Mesendoderm (in vitro differentiated cells): ENCODE measurements at places on chromosomes 12 and 14.
A peak's percentile ranks its signal among the peaks of the same experiment; 100 is the strongest.

- DNase-seq: no peak
Observed at GRCh38 chr14:54087376-54087775, 130.8 kb upstream of the BMP4 start.

- DNase-seq: no peak
Observed at GRCh38 chr12:95237315-95237714, 19.7 kb downstream of the VEZT start.

- peak; percentile 77 for DNase-seq
Observed at GRCh38 chr14:20415782-20416206, 2.5 kb upstream of the TEP1 start.

GRCh38 chr14:77059276-77059915 lies 30.9 kb upstream of the IRF2BPL start:
- DNase-seq: peak; percentile 93

DNA sequence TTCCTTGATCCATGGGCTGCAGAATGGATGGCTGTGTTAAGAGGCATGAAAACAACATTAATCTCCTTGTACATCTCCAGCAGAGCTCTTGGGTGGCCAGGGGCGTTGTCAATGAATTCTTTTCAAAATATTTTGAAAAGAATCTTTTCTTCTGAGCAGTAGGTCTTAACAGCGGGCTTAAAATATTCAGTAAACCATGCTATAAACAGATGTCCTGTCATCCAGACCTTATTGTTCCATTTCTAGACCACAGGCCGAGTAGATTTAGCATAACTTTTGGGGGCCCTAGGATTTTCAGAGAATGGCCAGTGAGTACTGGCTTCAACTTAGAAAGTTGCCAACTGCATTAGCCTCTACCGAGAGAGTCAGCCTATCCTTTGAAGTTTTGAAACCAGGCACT lies 130.2 kb downstream of the RAD51B start:
- no peak for DNase-seq

- DNase-seq: no peak
Observed at GRCh38 chr12:95368931-95369330, 105.0 kb upstream of the METAP2 start.

DNA sequence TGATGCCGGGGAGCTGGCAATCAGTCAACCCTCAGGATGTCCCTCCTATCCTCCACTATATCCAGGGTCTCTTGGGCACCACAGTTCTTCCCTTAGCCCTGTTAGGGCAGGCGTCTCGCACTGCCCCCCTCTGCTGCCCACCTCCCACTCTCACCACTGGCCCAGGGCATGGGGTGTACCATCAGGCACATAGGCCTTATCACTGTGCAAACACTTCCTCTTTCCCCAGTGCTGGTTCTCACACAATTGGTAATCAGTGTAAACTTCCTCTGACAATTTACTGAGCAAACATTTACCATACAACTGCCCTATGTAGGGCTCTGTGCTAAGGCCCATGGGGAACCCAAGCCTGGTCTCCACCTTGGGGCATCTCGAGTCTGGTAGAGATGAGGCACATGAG lies 20.1 kb upstream of the TMED10 start:
- no peak for DNase-seq

DNA sequence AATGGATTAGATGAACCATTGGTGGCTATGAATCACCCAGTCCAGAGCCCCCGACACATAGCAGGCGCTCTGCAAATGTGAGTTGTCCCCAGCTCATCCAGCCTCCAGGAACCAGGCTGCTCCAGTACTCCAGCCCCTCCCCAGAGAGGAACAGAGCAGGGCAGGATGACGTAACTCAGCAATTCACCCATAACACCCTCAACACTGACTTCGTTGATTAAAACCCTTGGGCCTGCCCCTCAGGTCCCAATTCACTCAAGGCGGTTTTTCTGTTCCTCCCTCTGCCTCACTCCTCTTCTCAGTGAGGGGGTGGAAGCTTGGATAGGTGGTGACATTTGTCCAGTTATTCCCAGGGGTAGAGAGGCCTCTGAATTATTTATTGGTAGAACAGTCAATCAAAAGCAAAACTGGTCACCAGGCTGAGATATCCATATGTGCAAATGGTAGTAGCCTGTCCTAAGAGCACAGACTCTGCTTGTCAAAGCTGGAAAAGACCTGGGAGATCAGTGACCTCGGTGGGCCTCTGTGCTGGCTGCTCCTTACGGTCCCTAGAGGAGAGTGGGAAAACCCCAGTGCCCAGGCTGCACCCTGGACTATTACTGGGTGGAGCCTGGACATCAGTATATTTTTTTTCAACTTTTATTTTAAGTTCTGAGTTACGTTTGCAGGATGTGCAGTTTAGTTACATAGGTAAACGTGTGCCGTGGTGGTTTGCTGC lies 97.0 kb downstream of the CMKLR1 start:
- peak; percentile 54 for DNase-seq

- DNase-seq: peak; percentile 94
Observed at GRCh38 chr12:53352331-53353256, 16.4 kb upstream of the SP7 start.

DNA sequence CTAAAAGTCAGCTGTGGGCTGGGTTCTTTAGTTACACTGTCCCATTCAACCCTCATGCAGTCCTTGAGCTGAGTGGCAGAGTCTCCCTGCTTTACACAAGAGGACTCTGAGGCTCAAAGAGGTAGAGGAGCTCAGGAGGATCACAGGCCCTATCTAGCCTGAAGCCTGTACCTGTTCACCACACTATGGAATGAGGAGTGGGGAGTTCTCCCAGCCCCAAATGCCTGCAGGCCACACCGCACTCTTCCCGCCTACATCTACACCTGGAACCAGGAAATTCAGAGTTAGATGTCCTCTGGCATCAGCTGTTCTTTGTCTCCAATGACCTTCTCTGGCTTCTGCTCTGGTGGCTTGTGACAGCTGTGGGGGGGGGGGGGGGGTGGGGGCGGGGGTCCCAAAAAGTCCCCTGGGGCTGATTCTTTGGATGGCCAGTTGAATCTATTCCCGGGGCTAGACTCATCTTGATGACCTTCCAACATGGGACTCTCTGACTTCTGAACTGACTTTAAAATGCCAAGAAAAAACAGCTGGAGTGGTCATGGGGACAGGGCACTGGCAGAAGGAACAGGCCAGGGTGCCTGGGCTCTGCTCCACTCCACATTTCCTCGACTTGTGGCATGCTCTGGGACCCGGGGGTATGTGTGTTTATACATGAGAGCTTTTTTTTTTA lies 30.6 kb downstream of the RIN3 start:
- DNase-seq: no peak

GRCh38 chr12:99549196-99549595 lies 98.4 kb upstream of the GARIN6 start:
- DNase-seq: no peak

DNA sequence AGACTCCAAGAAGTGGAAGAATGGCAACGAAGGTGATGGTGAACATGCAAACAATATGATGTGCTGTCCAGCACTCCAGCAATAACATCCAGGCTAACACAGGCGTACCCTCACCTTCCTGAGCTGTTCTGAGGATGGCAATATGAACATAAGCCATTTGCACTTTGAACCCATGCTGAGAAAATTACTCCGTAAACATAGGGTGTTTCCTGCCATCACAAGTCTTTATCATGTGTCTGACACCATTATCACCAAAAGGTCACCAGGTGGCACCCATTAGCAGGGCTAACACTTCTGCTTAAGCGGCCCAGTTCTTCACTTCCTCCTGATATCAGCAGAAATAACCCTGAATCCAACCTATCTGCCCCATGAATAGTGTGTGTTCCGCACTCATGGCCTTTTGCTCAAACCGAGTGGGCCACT lies 482.8 kb downstream of the MED13L start:
- DNase-seq: peak; percentile 93

GRCh38 chr12:101854747-101855146 lies 22.6 kb upstream of the DRAM1 start:
- no peak for DNase-seq

GRCh38 chr12:113748707-113749432 lies 217.3 kb downstream of the RBM19 start:
- no peak for DNase-seq

- peak; percentile 83 for DNase-seq
Observed at GRCh38 chr12:23585782-23586163, 363.7 kb downstream of the SOX5 start.

GRCh38 chr12:6363330-6364043 lies 11.9 kb downstream of the SCNN1A start:
- peak; percentile 73 for DNase-seq

- peak; percentile 23 for DNase-seq
Observed at GRCh38 chr12:130162745-130163460, 639 bp downstream of the FZD10 start.
